GM18507 (cell line): ENCODE measurements at places on chromosomes 13 and 19.

GRCh38 chr19:1941146-1942077 is at the start of gene CSNK1G2:
Gene CSNK1G2 (plus strand): TSS chr19:1941172. CDS start chr19:1969773, 28,601 bp downstream.
- DNase-seq = no peak

GRCh38 chr19:6297202-6297601 is 17.4 kb upstream of the MLLT1 start:
- no peak for DNase-seq

DNA sequence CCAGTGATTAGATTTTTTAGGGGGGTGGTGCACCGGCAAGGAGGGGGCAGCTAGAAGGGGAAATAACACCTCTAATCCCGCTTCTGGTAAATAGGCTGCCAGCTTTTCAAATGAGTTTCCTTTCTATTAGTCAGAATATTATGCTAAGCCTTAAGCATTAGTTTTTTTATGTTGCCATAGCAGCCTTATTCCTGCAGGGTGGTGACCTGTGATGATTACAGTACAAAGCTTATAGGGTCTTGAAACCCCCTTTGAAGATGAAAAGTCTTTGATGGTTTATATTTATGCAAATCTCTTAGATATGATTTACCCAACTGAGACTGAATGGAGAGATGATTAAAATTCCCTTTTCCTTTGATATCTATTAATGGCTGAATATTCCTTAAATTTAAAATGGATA is 109.8 kb downstream of the ZIC5 start:
- no peak for DNase-seq

GRCh38 chr13:25032160-25032559 is 63.8 kb upstream of the PABPC3 start:
- DNase-seq = no peak

GRCh38 chr13:64276232-64276631 is 2860.6 kb upstream of the PCDH20 start:
- no peak for DNase-seq

DNA sequence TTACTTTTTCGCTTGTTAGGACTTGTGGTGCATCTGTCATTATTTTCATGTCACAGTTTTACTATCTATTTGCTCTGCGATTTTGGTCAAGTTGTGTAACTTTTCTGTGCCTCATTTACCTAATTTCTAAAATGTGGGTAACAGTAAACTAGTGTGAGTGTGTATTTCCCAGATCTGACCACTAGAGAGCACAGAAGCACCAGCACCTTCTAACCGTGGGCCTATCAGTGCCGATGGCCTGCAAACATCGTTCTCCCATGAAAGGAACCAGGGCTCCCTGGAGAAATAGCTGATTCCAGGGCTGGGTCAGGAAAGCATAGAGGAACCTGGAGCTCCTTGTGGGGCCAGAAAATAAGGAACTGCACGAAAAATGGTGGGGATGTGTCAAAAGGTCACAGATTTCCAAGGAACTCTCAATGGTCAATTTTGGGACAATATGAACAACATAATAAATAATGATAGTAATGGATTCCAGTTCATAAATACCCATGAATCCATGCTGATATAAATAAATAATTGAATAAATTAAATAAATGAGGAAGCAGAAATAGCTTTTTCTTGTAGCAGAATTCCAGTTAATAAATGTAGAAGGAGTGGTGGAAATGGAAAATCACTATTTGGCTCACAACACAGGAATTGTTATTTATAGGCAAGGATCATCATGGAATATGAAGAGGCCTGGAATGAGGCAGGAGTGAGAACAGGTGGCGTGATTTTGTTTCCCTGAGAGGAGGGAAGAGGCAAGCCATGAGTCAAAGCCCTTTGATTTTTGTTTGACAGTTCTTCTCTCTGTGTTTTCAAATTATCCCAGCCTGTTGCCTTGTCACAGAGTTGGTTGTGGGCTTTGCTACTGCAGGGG is 31.1 kb downstream of the CEACAM8 start:
- DNase-seq = peak; percentile 36

DNA sequence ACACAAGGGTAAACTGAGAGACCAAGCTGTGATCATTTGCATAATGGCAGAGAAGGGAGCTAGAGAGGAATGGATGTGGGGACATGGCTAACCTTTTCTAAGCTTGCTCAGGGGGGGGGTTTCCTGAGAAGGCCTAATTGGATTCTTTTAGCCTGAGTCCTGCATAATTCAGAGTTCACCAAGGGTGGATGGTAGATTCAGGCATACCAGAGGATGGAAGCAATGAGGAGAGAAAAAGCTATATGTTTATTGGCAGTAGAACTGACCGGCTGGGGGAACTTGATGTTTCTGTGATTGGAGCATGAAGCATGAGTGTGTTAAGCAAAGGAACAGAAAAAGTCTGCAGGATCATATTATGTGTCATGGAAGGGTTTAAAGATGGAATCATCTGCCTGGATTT is 65.9 kb upstream of the KLF12 start:
- DNase-seq = no peak

DNA sequence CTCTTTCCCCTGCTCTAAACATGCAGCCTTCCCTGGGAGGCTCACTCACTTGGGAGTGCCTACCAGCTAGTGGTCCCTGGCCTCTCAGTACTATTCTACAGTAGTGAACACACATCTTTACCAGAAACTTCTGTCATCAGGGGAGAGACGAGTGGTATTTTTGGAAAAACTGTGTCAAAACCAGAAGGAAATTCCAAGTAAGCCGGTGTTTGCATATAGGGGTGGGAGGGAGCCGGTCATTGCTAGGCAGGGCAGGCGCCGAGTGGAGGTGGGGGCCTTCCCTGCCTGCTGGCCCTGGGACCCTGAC is 7.0 kb downstream of the RPS9 start:
- DNase-seq = no peak

DNA sequence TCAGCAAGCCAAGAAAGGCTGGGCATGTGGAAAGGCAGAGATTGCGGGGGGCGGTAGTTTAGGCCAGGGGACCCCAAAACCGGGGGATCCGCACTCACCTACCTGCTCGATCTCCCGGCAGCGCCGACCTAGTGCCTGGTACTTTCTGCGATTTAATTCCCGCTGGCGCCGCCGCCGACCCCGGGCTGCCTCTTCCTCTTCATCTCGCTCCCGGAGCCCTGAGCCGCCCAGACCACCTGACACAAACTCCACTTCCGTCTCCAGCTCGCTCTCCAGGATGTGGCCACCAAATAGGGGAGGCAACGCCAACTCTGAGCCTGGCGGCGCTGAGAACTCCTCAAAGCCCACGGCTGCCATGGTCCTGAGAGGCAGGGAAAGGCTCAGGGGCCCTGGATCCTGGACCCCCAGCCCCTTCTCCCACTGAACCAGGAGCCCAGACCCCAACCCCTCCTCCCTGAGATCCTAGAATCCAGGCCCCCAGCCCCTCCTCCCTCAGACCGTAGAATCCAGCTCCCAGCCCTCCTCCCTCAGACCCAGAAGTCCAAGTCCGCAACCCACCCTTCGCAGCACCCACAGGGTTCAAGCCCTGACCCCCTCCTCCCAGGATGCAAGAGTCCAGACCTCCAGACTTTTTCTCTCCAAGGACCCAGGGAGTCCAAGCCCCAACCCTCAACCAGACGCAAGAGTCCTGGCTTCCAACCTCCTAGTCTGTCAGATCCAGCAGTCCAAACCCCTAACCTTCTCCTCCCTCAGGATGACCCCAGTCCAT is 933 bp downstream of the TFPT start:
- peak; percentile 43 for DNase-seq

- no peak for DNase-seq
These were observed 5.3 kb downstream of the MISP start for GRCh38 chr19:756236-756635.

- DNase-seq = no peak
These were observed 478.4 kb downstream of the FOXO1 start for GRCh38 chr13:40187841-40188591.

DNA sequence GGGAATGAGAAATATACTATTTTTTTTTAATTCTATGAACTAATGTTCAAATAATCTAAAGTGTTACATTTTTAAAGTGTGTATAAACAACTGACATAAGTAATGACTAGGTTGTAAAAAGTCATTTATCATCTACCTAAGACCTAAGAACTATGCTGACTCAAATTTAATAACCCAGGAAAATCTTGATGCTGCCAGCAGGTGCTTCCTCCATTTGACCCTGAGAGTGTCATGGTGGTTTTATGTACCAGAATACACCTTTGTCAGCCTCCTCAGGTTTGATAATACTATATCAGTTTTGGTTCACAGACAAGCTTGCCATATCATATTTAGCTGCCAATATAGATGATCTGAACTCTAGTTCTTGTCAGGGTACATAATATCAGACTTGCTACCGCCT is 1151.2 kb downstream of the PCDH17 start:
- no peak for DNase-seq

- DNase-seq = no peak
These were observed 8.9 kb downstream of the AP1M1 start for GRCh38 chr19:16206637-16207036.

GRCh38 chr19:34393031-34393430 is 11.2 kb upstream of the PDCD2L start:
- no peak for DNase-seq

GRCh38 chr13:111584101-111584672 is 263.7 kb downstream of the TEX29 start:
- DNase-seq = no peak

GRCh38 chr13:31385540-31385939 is 185.8 kb downstream of the B3GLCT start:
- no peak for DNase-seq

DNA sequence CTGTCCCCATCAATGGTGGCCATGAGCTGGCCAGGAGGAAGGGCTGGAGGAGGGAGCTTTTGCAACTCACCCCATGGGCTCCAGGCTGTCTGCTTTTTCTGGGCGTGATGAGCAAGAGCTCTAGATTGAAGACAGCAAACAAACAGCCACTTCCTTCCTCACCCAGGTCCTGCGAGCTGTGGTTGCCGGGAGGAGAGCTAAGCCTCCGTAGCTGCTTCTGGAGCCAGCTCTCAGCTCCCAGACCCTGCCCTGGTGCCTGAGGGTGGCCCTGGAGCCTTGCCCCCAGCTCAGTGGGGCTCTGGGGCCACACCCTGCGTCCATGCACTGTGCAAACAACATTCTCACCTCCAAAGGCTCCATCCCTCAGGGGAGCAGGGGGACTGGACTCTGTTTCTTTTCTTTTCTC is 6.2 kb downstream of the MYO1F start:
- DNase-seq = no peak

- DNase-seq = no peak
These were observed 139.2 kb downstream of the ZIC5 start for GRCh38 chr13:99832347-99832746.
